ENCODE measurements at places on chromosomes 5 and 9. TPM values are rescaled to one million over a fixed set of nuclear protein-coding genes. Genes with fewer than 3 reads are reported as not detected.

GRCh38 chr5:133757396-133757945, 145.1 kb upstream of the FSTL4 start:
- no peak for DNase-seq

DNA sequence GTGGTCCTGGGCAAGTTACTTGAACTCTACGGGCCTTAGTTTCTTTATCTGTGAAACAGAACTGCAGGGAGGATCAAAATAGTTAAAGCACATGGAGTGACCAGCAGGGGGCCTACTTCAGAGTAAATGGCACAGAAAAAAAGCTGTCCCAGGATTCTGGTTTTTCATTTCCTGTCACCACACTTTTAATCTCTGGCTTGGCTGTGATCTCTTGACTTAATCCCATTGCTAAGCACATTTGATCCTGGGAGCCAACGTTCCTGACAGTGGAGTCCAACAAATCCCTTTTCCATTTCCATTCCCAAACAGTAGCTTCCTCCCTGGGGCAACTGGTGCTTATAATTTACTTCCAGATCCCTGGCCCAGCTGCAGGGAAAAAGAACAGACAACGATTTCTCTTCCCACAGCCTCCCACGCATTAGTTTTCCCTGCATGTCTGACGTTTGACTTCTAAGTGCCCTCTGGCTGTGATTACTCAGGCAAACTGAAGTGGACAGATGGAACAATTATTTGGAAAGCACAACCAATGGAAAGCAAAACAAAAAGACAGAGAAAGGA, 136.5 kb upstream of the STK32A start:
- peak; percentile 50 for DNase-seq

DNA sequence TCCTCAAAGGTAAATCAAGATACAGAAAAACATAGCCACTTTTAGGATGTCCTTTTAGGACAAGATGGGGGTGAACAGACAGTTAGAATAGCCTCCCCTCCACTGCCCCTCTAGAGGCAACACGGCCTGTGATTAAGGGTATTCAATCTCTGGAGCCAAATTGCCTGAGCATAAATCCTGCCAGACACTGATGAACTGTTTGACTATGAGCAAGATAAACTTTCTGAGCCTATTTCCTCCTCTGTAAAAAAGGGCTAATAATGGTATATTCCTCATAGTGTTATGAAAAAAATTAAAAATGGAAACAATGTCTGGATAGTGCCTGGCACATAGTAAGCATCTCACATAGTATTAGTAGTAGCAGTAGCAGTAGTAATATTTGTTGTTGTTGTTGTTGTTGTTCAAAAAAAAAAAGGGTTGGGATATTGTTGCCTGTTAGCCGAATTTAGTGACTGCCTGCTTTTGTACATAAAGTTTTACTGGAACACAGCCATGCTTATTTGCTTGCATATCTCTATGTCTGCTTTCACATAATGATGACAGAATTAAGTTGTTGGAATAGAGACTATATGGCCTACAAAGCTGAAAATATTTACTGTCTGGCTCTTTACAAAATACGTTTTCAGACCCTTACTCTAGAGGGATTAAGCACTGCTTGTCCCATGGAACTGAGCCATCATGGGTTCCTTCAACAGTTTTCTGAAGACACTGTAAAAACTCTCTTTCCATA, 536.3 kb downstream of the TLE4 start:
- DNase-seq, result no peak

The OTP gene
- not detected for total RNA-seq

The PCDHGA1 gene
- total RNA-seq, result 0.26 TPM

DNA sequence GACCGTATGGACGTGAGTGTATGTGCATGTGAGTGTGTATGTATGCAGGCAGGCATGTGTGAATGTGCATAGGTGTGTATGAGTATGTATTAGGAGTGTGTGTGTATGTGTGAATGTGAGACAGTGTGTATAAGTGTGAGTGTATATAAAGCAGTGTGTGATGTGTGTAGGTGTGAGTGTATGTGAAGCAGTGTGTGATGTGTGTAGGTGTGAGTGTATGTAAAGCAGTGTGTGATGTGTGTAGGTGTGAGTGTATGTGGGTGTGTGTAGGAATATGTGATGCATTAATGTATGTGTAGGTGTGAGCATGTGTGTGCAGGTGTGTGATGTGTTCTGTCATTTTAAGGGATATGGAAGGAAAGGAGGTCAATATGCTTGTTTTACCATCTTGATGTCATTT, 215.5 kb downstream of the GADD45G start:
- no peak for DNase-seq

- peak; percentile 54 for DNase-seq
Measured at GRCh38 chr5:170571875-170572852, 68.3 kb downstream of the KCNIP1 start.

The PTGER4 gene
- total RNA-seq, result 5.9 TPM

The HSD17B3 gene
- not detected for total RNA-seq

GRCh38 chr9:126623314-126623666, 9.6 kb downstream of the LMX1B start:
- no peak for DNase-seq

DNA sequence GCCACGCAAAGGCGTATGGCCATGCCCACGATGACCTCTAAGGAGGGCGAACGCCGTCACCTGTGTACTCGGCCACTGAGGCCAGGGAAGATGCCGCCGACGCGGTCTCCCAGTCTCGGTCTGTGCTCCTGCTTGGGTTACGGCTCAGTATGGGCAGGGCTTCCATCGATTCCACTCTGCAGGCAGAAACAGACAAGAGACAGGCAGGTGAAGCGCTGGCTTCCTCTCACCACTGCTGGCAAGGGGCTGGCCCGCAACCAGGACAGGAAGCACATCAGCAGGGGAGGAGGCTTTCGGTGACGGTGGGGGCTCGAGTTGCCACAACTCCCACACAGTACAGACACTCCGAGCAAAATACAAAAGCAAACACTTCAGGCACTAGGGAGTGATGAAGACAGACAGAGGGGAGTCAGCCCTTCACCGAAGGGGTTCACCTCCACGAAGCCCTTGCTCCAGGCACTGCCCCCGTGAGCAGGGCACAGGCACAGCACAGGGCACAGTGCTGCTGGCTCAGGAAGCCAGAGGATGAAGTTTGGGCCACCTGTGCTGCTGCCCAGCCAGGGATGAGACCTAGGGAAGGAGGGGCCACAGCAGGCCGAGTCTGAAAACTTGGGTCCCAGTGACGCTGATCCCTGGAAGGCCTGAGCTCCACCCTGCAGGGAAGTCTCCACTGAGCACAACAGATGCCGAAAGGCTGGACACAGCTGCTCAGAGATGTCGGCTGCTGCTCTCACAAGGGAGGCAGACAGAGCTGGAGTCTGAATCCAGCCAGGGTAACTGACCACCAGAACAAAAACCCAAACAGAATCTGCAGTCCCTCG, 91.3 kb downstream of the CAMSAP1 start:
- DNase-seq, result no peak

DNA sequence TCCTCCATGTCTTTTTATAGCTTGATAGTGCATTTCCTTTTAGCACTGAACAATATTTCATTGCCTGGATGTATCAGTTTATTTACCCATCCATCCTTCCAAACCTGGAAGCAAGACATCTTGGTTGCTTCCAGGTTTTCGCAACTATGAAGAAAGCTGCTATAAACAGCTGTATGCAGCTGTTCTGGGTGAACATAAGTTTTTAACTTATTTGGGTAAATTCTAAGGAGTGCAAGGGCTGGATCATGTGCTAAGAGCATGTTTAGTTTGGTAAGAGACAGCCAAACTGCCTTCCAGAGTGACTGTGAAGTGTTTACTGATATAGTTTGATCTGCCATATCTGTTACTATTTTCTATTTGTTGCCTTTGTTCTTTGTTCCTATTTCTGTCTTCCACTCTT, 58.5 kb downstream of the CSF2 start:
- DNase-seq, result no peak

DNA sequence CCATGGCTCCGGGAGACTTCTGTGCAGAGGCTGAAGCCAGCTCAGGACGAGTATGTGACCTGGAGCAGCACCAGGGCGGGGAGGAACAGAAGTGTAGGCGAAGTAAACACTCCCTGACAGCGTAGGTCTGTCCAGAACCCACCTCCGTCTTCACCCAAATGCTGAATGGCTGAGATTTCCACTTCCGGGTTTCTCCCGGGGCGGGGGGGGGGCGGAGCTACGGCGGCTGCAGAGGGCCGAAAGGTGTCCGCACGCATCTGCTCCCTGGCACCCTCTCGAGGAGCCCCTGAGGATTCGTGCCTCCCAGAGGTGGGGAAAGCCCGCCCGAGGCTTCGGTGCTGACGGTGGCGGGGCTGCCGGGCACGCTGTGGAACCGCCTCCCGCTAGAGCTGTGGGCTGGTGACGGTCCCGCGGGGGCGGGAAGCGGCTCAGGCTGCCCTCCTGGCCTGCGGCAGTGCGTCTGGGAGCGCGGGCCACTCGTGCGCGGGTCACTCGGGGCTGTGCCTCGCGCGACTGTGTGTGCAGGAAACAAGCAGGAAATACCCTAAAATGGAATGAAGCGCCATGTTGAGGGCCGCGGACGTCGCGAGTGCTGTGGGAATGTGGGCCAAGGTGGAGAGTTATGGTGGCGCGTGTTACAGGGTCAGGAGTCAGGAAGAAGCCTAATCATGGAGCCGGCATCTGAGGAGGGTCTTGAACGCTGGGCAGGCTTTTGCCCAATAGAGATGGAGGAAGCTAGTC, 1425.4 kb downstream of the FOXD4L5 start:
- DNase-seq, result no peak

GRCh38 chr9:109775516-109775915, 4.5 kb upstream of the PALM2AKAP2 start:
- DNase-seq, result no peak

DNA sequence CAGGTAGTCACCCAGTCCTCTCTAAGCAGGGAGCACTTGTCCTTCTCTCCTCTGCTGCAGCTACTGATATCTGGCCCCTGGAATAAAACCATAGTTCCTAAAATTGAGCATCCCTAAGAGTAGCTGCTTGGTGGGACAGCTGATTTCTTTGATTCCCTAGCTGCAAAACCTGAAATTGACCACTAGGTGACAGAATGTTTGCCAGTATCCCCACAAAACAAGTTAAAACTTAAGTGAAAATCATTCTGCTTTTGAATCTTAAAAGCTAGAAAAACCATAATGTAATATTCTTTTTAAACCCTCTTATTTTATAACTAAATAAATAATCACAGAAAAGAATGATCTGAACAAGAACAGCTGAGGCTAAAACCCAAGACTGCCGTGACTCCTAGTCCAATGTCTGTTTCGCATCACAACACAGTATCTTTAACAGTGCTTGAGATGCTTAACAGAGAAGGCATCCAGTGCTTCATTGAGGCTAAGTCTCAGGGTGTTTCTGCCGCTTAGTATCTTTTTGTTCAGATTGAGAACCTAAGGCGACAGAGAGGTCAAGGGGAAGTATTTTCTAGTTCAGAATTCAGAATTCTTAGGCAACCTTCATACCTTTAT, 24.4 kb upstream of the TAL2 start:
- DNase-seq, result no peak

The SURF1 gene
- total RNA-seq, result 21.6 TPM

DNA sequence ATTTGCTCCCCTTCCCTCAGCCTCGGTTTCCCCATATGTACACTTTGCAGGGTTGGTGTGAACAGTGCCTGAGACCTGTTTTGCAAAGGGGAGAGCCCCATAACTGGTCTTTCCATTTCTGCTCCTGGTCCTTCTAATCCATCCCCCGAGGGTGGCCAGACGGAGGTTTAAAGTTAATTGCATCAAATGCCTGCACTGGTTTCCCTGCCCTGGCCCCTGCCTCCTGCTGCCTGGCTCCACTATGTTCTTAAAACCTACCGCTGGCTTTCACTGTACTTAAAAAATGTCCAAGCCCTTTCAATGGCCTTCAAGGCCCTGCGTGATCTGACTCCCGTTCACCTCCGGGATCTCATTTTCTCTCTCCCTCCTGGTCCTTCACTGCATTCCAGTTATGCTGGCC, 183.0 kb downstream of the RGS3 start:
- DNase-seq, result no peak

The SLC36A2 gene
- not detected for total RNA-seq

Data from dermis microvascular lymphatic vessel endothelial cell (primary cell).